Stimulated activated CD8-positive, alpha-beta memory T cell treated with anti-CD3 and anti-CD28 coated beads, Interleukin-4, amount 100 ng/mL, for 1 hour (primary cell): ENCODE measurements at places on chromosomes 5 and 9.

- no peak for DNase-seq
Observed at GRCh38 chr5:51986733-51987132, 603.5 kb downstream of the ISL1 start.

DNA sequence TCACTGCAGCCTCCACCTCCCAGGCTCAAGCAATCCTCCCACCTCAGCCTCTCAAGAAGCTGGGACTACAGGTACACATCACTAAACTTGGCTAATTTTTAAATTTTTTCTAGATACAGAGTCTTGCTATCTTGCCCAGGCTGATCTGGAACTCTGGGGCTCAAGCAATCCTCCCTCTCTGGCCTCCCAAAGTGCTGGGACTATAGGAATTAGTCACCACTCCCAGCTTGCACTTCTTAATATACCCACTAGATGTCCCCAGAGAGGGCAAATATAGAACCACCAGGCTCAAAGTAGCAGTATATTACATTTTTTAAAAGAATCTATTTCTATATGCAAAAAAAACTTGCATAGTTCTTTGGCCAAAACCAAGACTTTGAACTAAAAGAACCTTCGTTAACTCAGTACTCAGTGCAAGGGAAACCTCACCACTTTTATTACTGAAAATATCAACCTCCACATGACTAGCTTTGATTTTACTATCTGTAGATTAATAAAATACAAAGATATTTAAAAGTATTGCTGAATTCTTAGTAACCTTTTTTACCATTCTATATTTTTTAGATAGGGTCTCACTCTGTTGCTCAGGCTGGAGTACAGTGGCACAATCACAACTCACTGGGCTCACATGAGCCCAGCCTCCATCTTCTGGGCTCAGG lies 25.8 kb upstream of the HSD17B3 start:
- DNase-seq, result peak; percentile 6

DNA sequence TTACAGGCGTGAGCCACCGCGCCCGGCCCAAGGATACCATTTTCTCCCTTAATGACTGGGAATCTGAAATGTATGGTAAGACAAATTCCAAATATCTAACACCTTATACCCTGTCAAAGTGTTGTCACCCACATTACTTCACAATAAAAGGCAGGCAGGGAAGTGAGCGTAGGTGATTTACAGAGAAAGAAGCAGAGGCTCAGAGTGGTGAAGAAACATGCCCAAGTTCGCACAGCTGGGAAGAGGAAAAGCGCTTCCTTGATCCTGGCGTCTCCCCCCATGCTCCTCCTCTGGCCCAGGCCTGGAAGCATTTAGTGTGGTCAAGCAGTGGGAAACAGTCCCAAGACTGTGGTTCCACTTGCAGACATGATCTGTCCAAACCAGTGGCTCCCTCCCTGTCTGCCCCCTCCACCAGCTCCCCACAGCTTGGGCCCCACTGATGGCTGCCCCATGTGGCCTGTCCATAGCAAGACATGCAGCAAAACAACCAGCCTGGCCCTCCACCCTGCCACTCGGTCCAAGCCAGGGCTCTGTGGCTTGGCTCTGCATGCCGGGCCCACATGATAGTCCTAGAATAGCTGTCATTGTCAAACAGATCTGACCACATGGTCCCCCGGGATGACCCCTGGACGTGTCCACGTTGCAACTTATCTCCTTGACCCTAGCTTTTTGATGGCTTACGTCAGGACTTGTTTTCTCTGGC lies 107.2 kb downstream of the TTLL11 start:
- DNase-seq, result no peak

GRCh38 chr9:135994501-135995192 lies 33.5 kb upstream of the UBAC1 start:
- no peak for DNase-seq

- DNase-seq, result no peak
Observed at GRCh38 chr5:5700549-5700948, 278.1 kb downstream of the ICE1 start.

DNA sequence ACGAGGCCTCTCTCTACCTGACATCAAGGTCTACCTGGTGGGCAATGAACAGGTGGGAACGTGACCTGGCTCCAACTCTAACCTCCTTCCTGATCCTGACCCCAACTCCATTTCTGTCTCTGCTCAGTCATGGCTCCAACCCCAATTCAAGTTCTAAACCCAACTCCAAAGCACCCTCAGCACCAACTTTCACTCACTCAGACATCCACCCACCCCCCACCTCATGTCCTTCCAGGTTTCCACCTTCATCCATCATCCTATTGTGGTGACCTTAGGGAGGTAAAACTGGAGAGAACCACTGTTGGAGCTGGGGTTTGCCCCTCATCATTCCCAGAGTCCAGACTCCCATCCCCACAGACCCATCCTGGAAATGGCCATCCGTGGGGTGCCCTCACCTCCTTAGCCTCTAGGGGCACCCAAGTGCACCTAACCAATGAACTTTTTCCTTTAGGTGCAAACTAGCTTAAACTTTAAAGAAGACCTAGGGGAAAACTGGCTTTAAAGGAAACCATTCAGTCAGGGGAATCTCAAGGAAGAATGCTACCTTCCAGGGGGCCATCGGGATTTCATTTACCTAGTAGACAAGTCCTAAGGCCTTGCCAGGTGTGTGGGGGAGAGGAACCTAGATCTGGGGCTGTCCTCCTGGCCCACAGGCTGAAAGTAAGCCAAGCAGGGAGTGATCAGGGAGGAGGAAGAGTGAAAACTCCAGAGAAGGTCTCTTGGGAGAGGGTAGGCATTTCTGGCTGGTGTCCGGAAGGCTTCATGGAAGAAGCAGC lies 11.3 kb downstream of the RGS14 start:
- DNase-seq, result no peak

GRCh38 chr5:63928451-63928850 lies 33.8 kb downstream of the HTR1A start:
- DNase-seq, result no peak

DNA sequence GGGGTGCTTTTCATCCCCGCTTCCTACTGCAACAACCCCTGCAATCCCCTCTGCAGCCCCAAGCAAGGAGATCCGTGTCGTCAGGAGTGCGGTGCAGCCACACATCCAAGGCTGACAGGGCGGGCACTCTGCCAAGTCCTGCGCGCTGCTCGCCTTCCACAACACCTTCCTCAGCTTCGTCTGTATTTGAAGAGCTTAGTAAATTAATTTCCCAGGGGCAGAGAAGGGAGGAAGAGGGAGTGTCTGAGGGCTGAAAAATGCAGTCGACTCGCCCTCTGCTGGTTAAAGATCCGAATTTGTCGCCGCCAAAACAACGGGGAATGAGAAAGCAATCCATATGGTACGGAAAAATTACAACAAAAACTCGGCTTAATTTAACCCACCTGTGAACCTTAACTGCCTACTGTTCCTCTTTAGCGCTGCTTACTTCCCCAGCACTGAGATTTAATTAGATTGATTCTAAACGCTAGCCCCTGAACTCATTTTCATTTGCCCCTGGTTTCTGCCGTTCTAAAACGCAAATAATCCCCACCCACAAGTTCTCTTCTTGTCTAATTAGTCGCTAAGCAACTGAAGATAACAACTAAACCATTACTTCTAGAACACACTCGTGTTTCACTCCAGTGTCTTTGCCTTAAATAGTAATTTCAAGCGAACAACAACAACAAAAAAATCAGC lies 10.9 kb upstream of the PCDHB1 start:
- no peak for DNase-seq

GRCh38 chr9:99561509-99561917 lies 260.2 kb upstream of the NR4A3 start:
- DNase-seq, result no peak

DNA sequence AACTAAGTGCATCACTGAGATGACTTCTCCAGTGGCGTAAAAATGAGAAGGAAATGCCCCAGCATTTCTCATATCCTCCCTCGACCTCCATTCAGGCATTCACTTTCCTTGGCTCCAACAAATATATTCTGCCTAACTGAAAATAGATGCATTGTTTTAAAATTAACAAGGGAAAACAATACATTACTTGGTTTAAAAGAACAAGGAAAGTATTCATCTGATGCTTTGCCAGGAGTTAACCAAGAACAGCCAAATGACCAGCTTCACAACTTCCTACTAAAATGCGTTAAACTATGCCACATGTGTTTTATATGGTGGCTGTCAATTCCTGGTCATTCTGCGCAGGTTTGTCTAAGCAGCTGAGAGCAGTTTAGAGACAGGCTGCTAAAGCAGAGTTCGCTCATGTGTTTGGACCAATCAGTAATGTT lies 121.4 kb downstream of the GNAQ start:
- no peak for DNase-seq

- DNase-seq, result no peak
Observed at GRCh38 chr5:135894276-135894675, 1.4 kb downstream of the IL9 start.

GRCh38 chr5:124679578-124680199 lies 66.8 kb downstream of the ZNF608 start:
- no peak for DNase-seq

DNA sequence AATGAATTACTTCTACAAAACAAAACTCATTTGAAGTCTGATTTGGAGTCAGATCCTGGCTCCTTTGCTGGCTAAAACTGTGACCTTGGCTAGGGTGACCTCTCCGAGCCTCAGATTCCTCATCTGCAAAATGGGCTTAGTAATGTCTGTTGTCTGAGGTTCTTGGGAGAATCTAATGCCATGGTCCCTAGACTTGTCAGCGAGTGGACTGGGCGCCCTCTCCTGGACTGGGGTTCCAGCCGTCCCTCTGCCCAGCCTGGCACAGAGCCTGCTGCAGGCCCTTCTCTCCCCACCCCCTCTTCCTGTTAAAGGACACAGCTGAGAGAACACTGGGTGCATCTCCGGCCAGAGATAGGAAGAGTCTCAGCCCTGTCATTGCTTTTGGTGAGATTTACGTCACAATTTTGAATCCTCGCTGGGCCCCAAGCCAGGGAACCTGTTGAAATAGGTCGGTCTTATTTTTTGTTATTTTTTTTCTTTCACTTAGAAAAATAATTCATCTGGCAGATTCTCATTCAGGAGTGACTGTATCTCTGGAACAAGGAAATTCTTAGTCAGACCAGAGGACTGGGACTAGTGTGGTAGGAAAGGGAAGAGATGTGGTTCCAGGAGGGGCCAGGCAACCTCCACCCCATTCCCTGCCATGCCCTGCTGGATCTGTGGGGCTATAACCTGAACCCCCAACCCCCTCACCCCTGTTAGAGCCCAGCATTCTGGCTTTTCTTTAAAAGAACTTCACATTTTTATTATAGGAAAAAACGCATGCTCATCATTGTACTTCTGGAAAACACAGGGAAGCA lies 48.2 kb upstream of the RPL26L1 start:
- no peak for DNase-seq

DNA sequence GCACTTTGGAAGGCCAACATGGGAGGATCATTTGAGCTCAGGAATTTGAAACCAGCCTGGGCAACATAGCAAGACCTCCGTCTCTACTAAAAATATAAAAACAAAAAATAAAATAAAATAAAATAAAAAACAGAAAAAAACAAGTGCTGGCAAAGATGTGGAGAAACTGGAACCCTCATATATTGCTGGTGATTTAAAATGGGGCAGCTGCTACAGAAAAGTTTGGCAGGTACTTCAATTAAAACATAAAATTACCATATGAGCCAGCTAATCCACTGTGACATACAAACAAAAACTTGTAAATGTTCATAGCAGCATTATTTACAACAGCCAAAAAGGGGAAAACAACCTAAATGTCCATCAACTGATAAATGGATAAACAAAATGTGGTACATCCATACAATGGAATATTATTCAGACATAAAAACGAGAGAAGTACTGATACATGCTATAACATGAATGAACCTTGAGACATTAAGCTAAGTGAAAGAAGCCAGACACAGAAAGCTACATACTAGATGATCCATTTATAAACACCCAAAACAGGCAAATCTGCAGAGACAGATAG lies 42.7 kb downstream of the PFDN1 start:
- no peak for DNase-seq

GRCh38 chr9:128143525-128144238 lies 5.6 kb upstream of the LCN2 start:
- DNase-seq, result no peak

GRCh38 chr5:90408571-90409317 lies 812 bp downstream of the CETN3 start:
- DNase-seq, result no peak

- DNase-seq, result no peak
Observed at GRCh38 chr9:26457151-26457550, 435.5 kb downstream of the CAAP1 start.

DNA sequence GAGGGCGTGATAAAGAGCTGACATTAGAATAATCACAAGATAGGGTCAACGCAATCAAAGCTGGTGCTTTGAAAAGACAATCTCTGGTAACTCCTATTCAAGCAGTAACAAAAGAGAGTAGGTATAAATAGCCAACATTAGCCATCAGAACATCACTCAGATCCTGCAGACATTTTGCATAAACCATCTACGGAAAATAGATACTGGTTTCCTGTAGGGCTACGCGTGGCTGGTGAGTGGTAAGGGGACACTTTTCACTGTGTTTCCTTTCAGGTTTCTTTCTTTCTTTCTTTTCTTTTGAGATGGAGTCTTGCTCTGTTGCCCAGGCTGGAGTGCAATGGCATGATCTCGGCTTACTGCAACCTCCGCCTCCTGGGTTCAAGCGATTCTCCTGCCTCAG lies 22.3 kb downstream of the TTF1 start:
- DNase-seq, result no peak

GRCh38 chr5:113163328-113163727 lies 186.7 kb downstream of the DCP2 start:
- no peak for DNase-seq

DNA sequence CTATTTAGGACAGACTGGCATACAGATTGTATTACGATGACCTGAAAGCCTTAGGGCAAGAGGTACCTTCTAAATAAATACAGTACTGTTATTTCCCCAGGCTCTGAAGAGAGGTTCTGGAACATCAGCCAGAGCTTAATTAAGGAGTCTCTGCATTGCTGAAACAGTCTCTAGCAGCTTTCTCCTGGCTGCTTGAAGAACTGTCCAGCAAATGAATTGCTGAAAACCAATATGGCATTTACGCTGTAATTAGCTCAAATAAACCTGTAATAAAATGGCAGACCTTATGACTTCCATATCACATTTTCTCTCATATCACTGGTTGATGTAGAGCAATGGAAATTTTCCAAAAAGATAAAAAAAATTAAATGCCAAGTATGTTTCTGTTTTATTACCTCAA lies 636.3 kb downstream of the GABRG2 start:
- no peak for DNase-seq

- DNase-seq, result no peak
Observed at GRCh38 chr9:117411547-117411946, 3.3 kb downstream of the ASTN2 start.
